ENCODE measurements at places on chromosomes 2 and 18.

- no peaks in the 10 kb centered on the region for H3K36me3 ChIP-seq
- H3K4me3 ChIP-seq, result no peak overlapping the region
- no peaks in the 10 kb centered on the region for H3K4me1 ChIP-seq
- H3K27me3 ChIP-seq, result no peaks in the 10 kb centered on the region
Observed at GRCh38 chr2:179441551-179441950, 176.9 kb upstream of the SESTD1 start.

DNA sequence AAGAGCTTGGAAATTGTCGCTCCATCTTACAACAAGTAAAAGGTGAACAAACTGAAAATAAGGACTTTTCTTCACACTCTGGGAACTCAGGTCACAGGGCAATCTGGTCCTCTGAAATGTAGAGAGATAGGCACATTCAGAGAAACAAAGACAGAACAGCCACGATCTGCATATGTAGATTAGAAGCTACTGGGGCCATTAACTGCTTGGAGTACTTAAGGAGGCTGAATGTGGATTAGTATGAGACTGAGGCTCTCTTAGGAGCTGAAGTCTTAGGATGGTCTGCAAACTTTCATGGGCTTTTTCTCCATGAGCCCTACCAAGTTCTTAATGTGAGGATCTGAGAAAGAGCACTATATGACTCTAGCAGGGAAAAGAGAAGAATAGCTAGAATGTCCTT, 265.3 kb upstream of the NXPH2 start:
- H3K4me1 ChIP-seq, result no peaks in the 10 kb centered on the region
- no peak overlapping the region for H3K4me3 ChIP-seq
- H3K27ac ChIP-seq, result no peak overlapping the region
- DNase-seq, result no peak
- H3K36me3 ChIP-seq, result no peaks in the 10 kb centered on the region

GRCh38 chr2:105287692-105288091, 41.8 kb downstream of the TGFBRAP1 start:
- no peaks in the 10 kb centered on the region for H3K27me3 ChIP-seq
- H3K4me3 ChIP-seq, result no peak overlapping the region
- H3K36me3 ChIP-seq, result no peaks in the 10 kb centered on the region
- no peak overlapping the region for H3K27ac ChIP-seq

GRCh38 chr2:139924070-139924469, 1143.9 kb upstream of the NXPH2 start:
- H3K27me3 ChIP-seq, result no peaks in the 10 kb centered on the region
- no peak overlapping the region for H3K4me3 ChIP-seq
- no peaks in the 10 kb centered on the region for H3K36me3 ChIP-seq

DNA sequence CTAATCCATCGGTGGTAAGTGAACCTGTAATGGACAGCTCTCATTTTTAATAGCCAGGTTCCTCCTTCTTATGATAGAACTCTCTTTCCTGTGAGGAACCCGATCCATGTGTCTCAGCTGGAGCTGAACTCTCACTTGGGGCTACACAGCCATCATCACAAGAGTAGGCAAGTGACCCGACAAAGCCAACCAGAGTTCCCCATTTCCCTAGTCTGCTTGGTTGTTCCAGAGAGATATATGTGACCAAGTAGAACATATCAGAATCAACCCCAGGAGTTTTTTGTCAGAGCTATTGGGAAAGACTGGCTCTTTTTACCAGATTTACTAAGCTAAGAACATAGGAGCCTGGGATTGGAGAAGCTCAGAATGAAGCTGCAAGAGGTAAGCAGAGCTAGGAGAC, 14.6 kb upstream of the HNRNPLL start:
- H3K27ac ChIP-seq, result no peak overlapping the region
- H3K27me3 ChIP-seq, result no peaks in the 10 kb centered on the region
- no peaks in the 10 kb centered on the region for H3K36me3 ChIP-seq
- H3K4me3 ChIP-seq, result no peak overlapping the region
- peaks cover 9% of the 10 kb centered on the region for H3K4me1 ChIP-seq

GRCh38 chr18:67080601-67081000, 435.9 kb downstream of the DSEL start:
- no peak for DNase-seq
- no peaks in the 10 kb centered on the region for H3K36me3 ChIP-seq
- H3K4me3 ChIP-seq, result no peak overlapping the region
- no peaks in the 10 kb centered on the region for H3K27me3 ChIP-seq
- H3K4me1 ChIP-seq, result peaks cover 3% of the 10 kb centered on the region

Measured in hepatocyte (in vitro differentiated cells).